ENCODE measurements at places on chromosomes 3 and 15.

GRCh38 chr15:25679964-25680685 is 183.0 kb downstream of the ATP10A start:
- DNase-seq, result no peak

GRCh38 chr3:72041511-72041910 is 256.6 kb upstream of the PROK2 start:
- no peak for DNase-seq

- no peak for DNase-seq
Observed at GRCh38 chr15:72062319-72062718, 55.6 kb downstream of the MYO9A start.

GRCh38 chr3:64824394-64824909 is 136.7 kb upstream of the ADAMTS9 start:
- DNase-seq, result no peak

DNA sequence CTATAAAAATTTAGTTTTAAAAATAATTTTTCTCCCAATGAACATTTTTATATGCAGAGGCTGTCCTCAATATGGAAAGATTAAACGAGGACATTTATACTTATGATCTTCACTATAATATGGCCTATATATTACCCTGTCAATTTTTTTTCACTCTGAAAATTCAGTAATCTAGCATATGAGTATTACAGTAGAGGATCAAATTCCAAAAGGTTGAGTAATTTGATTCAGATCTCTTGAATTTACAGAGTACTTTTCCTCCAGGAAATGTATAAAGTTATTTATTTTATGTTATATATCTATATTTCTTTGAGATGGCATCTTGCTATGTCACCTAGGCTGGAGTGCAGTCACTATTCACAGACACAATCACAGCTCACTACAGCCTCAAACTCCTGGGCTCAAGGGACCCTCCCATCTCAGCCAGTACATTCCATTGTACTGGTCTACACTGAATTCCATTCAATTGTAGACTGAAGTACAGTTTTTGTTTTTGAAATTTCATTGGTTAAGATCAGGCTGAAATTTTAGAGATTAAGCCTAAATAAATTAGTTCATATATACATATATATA is 16.3 kb upstream of the TRPM7 start:
- no peak for DNase-seq

DNA sequence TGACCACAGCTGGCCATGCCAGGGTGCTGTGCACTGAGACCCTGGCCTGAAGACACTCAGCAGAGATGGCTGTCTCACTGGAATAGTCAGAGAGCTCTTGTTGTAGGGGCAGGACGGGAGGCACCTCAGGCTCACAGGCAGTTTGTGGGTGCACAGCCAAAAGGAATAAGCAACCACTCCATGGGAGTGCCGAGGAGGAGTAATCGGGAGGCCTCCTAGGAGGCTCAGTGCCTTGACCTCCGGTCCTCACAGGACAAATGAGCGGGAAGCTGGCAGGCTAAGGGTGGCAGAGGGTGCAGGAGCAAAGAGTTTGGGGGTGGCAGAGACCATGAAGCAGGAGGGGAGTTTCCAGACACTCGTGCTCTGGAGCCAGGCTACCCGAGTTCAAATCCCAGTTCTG is 81.7 kb downstream of the SMAD6 start:
- DNase-seq, result no peak

- DNase-seq, result no peak
Observed at GRCh38 chr15:66917904-66918448, 147.4 kb upstream of the SMAD3 start.

DNA sequence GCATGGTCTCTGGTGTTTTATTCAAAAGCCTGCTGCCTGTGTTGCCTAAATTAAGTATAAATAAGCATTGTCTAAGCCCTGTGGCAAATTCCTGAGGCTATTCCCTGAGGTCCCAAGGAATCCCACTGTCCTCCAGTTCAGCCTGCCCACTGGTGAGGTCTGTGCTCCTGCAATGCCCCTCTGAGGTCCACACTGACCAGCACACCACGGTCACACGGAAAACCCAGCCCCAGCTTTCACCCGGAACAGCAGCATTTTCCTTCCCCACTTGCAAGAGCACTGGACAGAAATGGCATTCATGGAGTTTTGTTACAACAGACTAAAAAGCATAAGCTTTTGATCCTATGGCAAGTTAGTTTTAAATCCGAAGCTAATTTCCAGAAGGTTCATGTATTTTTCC is 234.0 kb downstream of the KLF13 start:
- no peak for DNase-seq

DNA sequence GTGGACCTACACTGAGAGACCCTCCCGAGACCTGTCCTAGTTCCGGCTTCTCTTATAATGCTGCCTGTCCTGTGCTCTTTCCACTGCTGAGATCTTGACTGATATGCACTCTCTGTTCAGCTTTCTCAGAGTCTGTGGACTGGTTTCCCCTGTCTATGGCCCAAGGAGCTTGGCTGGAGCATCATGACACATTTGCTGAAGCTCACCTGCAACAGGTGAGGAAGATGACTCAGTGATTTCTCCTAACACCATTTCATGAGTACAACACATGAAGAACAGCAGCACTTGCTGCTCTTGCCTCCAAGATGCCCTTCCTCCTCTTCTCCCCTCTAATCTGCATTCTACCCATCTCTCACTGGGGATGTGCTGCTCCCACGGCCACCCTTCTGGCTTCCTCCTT is 92.1 kb downstream of the DUT start:
- DNase-seq, result no peak

DNA sequence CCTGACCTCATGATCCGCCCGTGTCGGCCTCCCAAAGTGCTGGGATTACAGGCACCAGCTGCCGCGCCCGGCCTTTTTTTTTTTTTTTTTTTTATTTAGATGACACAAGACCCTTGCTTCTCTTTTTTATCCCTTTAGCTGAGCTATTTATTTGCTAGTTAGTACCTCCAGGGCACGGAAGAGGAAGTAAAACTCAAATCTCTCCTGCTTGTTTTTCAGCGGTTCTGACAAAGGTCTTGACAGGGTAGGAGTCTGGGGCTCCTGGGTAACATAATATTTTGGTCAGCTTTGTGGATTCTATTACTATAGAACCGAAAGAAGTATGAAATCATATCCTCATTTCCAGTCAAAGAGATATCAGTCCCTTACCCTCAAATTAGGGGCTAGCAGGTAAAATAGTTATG is 44.0 kb upstream of the ETV5 start:
- no peak for DNase-seq

DNA sequence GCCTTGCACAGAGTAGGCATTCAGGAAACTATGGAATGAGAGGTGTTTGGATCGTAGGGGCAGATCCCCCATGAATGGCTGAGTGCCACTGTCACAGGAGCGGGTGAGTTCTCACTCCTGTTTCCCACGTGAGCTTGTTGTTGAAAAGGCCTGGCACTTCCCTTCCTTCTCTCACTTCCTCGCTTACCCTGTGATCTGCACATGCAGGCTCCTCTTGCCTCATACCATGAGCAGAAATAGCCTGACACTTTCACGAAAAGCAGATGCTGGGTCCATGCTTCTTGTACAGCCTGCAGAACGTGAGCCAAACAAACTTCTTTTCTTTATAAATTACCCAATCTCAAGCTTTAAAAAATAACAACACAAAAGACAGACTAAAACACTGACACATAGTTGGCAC is 55.4 kb downstream of the AGBL1 start:
- no peak for DNase-seq
